Activated CD8-positive, alpha-beta memory T cell treated with anti-CD3 and anti-CD28 coated beads for 1 hour (primary cell): ENCODE measurements at places on chromosomes 2 and 18.

DNA sequence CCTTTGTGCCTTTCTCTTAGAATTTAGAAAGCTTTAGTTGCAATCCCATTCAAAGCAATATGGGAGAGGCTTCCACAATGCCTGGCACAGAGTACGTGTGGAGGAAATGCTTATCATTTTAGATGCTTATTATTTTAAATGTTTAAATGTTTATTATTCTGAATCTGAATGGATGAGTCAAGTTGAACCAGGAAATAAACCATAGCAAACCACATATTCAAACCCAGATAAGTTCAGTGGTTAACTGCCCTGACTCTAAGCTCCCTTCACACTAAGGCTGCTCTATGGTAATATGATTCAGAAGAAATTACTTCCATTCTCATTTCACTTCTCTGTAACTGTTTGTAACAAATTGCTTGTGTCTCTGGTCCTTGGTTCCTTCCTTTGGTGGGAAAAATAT, 5.2 kb upstream of the PPP4R1 start:
- DNase-seq, result no peak

DNA sequence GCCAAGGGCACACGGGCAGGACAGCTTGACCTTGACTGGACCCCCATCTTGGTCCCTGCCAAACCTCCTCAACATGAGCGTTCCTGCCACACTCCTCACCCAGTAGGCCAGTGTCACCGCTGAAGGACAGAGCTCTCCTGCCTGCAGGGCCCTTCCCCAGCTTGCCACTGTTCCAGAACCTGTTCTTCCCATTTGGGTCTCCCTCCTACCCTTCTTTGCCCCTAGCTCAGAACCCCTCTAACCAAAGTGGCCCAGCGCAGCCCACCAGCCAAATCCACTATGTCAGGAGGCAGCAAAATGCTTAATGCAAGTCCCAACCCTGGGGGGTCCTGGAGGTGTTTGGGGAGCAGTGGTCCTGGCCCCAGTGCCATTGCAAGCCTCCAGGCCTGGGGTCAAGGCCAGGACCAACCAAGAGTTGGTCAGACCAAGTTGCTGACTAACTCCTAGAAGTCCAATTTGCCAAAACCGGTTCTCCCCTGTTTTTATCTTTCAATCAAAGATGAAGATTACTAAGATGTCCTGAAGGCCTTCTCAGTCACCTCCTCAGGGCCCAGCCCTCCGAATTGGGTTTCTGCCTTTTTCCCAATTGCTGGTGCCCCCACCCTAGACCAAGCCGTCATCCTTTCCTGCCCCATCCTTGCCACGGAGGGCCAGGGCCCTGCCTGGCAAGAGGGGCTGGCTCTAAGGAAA, 4.5 kb upstream of the ASPRV1 start:
- DNase-seq, result no peak

DNA sequence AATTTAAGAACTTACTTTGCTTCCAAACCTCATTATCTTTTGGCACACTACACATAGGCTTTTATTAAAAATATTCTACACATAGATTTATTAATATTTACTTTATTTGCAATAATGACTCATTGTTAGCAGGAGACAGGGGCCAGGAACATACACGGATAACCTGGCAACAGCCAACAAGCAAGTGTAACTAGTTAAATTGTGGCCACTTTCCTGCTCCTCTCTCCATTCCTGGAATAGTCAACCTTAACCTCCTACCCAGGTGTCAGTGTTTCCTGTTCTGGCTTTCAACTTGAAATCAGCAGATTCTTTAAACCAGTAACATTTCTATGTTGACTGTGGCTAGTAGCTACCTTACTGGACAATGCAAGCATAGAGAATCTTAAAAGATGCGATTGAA, 26.5 kb downstream of the ACVR1 start:
- DNase-seq, result no peak

DNA sequence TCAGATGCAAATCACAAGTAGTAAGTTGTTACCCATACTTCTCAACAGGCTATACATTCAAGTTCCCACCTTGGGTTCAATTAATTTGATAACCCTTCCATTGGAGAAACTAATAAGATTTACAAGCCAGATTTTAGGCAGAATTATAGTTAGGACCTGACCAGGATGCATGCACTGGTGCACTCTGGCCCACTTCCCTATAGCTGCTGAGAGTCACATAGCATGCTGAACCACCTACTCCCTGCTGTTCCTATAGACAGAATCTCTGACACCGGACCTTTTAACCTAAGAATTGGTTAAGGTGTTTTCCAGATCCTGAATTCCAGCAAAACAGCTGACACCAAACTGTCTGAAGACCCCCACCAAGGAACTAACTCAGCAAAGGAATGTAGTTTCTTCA, 26.2 kb downstream of the FAM210A start:
- no peak for DNase-seq

- DNase-seq, result no peak
Measured at GRCh38 chr2:229974266-229974665, 52.0 kb downstream of the FBXO36 start.

DNA sequence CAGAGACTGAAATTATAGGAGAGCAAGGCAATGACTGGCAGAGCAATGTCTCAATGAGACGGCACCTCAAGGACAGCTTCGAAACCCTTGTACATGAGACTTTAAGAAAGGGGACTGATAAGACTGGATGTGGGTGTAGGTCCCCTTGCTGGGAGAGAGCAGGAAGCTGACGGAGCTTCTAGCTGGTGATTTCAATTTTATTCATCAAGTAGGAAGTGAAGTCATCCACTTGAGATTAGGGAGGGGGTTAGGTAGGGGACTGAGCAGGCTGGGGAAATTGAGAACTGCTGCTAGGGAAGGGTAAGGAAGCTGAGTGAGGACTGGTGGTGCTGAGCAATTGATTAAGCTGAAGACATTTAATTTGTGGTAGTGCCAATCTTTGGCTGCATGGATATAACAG, 99.5 kb upstream of the ITGB6 start:
- no peak for DNase-seq

GRCh38 chr18:2625217-2625616, 30.3 kb upstream of the SMCHD1 start:
- no peak for DNase-seq

GRCh38 chr2:197502201-197502600, 2.0 kb downstream of the HSPE1 start:
- no peak for DNase-seq

DNA sequence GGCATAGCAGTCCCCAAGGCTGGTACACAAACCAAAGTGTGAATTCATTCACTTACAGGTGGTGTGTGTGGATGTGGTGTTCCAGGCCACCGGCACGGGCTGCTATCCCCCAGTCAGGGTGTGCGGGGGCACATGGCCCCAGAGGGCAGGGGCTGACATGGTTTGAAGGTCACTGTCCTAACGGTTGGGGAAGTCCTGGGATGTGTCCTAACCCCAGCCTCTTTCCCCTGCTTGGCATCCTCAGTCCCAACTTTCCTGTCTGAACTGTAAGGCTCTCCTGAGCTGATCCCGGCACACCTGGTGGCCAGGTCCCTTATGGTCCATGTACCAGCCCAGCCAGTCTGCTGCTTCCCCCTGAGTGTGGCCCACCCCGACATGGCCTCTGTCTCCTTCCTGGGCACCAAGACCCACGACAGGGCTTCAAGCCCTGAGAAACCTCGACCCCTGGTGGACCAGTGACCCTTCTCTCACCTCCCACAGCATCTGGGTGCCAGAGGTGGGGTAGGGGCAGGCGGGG, 2.4 kb upstream of the TMEM185B start:
- DNase-seq, result no peak

GRCh38 chr18:32201948-32202672, 12.3 kb downstream of the MEP1B start:
- no peak for DNase-seq

GRCh38 chr2:172808156-172808555, 72.5 kb downstream of the RAPGEF4 start:
- no peak for DNase-seq
